ENCODE measurements at places on chromosomes 1 and 21. TPM values are rescaled to one million over a fixed set of nuclear protein-coding genes. Genes with fewer than 3 reads are reported as not detected.

IPP gene
- 29.7 TPM for polyA plus RNA-seq

HES2 gene
- 0.33 TPM for polyA plus RNA-seq

LRRC53 gene
- polyA plus RNA-seq: 0.04 TPM

NOS1AP gene
- polyA plus RNA-seq: 14.1 TPM

ZNF687 gene
- 25.2 TPM for polyA plus RNA-seq
